ENCODE measurements at places on chromosomes 1 and 21.

DNA sequence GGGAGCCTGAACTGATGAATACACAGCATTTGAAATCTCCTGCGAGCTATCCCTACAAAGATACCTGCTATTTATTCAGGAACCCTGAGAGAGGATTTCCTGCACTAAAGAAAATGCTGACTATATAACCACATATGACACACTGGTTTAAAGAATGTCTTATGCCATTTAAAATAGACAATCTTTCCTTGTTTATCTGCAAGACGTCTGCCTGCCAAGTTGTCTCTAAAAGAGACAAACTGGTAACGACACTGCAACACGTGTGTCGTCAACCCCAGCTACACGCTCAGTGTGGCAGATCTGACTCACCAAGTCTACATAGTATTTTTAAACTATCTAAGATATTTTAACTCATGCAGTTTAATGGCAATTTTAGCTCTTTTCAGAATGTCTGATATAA, 42.7 kb downstream of the APP start:
- DNase-seq, result no peak

DNA sequence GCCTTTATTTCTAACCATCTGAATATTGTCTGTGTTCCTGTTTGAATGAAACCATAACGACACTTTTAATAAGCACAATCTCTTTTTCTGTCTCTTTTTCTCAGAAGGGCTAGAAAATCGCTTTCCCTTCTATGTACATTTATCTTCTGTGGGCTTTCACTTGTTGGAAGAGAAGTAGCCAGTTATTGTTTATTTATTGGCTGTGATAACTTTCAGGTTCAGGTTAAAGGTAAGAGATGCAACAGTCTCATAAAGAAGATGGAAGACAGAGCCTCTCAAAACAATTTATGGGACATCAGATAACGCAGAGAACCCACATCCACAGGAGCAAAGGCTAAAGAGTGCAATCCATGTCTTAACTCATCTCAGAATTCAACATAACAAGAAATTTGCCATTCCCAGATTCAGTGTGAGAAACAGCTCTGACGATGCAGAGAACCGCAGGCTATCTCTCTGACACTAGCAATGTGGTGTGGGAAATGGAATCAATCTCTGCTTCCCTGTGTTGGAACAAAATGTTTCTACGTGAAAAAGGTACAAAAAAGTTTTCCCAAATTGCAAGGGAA, 4.1 kb upstream of the CD244 start:
- no peak for DNase-seq

GRCh38 chr1:205224736-205225135, 3.0 kb upstream of the TMCC2 start:
- DNase-seq, result no peak

- no peak for DNase-seq
Observed at GRCh38 chr1:77756052-77756754, 3.4 kb downstream of the USP33 start.

GRCh38 chr1:94679332-94680038, 137.9 kb upstream of the F3 start:
- no peak for DNase-seq

- DNase-seq, result no peak
Observed at GRCh38 chr21:33840771-33841170, 74.8 kb downstream of the ATP5PO start.

DNA sequence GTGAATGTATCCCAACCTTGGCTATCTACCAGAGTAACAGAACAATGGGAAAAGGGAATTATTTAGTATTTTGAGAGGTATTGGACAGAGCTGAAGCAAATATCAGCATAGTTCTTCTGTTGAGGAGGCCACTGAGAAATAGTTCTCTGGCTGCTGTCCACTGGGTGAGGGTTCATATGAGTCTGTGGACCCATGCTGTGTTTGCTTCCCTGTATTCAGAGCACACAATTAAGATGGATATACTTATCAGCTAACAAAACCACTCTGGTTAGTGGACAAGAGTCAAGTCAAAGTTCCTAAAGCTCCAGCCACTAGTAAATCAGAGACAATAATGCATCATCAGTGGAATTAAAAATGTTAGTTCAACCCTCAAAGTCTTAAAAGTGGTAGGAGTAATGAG, 66.1 kb downstream of the RGS18 start:
- no peak for DNase-seq

GRCh38 chr1:25066731-25067517, 136.8 kb upstream of the RUNX3 start:
- no peak for DNase-seq

DNA sequence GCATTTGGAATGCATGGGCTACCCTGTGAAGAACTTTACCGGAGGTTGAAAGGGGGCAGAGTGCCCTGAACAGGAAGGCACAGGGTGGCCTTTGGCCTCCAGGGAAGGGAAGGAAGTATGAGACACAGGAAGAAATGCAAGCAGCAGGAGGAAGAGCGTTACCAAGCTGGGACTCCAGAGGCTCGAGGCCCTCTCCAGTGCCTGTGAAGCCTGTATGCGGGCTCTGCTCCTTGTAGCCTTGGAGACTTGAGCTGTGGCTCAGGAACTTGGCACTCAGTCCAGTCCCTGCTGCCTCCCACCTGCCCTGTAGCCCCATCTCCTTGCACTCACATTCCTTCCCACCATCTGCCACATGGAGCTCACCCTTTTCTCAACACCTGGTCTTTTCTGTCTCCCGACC, 33.5 kb upstream of the RNF19B start:
- no peak for DNase-seq

DNA sequence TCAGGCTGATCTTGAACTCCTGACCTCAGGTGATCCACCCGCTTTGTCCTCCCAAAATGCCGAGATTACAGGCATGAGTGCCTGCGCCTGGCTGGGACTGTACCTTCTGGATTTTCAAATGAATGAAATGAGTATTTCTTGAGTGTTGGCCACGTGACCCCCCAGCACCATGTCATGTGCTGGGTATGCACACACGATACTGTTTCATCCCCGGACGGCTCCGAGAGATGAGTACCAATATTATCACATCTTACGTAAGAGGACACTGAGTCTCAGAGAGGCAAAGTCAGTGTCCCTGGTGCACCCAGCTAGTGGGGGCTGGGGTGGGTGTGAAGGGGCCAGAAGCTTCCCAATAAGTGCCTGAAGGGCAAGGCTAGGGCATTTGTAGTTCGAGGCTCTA, 780 bp upstream of the CROCC start:
- no peak for DNase-seq

GRCh38 chr1:25944986-25945385, 38.8 kb upstream of the STMN1 start:
- DNase-seq, result no peak

- DNase-seq, result no peak
Observed at GRCh38 chr1:177922209-177922608, 47.6 kb downstream of the SEC16B start.

GRCh38 chr1:2411801-2412394, 466 bp downstream of the PEX10 start:
- DNase-seq, result no peak

GRCh38 chr1:160376525-160377131, 9.8 kb downstream of the NHLH1 start:
- DNase-seq, result peak; percentile 21

DNA sequence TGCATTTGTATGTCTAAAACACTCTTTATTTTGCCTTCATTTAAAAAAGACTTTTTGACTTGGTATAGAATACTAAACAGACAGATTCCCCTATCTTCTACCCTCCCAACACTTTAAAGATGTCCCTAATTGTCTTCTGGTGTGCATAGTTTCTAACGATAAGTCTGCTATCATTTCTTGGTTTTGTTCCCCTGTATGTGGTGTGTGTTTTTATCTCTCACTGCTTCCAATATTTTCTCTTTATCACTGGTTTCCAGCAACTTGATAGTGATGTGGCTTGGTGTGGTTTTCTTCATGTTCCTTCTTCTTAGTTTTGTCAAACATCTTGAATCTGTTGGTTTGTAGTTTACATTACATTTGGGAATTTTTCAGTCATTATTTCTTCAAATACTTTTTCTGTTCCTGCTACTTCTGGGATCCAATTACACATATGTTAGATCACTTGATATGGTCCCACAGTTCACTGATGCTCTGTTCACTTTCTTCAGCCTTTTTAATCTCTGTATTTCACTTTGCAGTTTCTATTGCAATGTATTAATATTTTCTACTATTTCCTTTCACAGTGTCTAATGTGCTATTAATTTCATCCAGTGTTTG, 23.2 kb downstream of the F5 start:
- no peak for DNase-seq

GRCh38 chr1:161676441-161676840, 13.5 kb downstream of the FCGR2B start:
- DNase-seq, result no peak

DNA sequence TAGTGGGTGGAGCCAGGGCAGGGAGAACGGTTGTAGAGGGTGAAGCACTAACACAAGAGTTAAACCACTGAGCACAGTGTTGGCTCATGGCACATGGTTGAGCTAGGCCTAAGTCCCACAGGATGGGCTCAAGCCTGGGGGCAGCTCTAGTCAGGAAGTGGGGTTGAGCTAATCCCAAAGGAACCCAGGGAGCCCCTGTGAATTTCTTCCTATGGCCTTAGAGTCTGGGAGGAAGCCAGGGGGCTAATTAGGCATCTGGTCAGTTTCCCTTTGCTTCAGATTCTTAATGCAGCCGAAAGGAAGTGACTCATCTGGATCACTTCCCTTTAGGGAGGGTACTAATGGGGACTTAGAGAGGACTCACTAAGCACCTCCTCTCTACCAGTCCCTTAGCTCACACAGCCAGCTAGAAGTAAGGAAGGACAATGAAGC, 10.1 kb downstream of the CFAP45 start:
- DNase-seq, result no peak

- DNase-seq, result no peak
Observed at GRCh38 chr1:115088115-115088778, 1.1 kb downstream of the TSPAN2 start.

- no peak for DNase-seq
Observed at GRCh38 chr1:198121056-198121826, 35.6 kb upstream of the NEK7 start.

- DNase-seq, result no peak
Observed at GRCh38 chr21:15431053-15431452, 298.7 kb upstream of the USP25 start.

GRCh38 chr1:14580986-14581385, 17.5 kb upstream of the KAZN start:
- no peak for DNase-seq

GRCh38 chr1:212678456-212679410, 20.9 kb downstream of the BATF3 start:
- DNase-seq, result no peak

DNA sequence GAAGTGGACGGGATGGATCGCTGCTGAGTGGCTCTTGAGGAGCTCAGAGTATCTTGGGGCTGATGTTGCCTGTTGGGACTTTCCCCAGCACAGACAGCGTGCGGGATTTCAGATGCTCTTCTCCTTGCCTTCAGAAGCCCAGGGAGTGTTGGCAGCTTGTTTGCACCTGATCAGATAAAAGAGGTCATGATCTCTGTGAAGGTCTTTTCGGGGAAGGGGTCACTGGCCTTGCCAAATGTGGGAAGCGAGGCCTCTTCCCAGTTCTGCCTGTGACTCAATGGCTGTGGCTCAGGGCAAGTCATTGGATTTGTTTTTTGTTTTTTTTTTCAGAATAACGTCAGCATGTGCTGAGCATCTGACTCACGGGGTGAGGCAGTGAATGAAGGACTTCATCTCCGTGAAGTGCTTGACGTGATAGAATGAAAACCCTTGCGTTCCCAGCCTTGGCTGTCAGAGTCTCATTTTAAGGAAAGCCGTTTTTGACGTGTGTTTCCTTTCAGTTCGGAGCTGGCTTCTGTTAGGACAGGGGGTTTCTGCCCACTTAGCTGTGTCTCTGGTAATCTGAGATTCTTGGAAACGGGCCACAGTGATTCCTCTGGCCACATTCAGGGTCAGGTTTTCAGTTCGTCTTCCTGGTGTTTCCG, 46.7 kb downstream of the GALNT2 start:
- no peak for DNase-seq

GRCh38 chr1:19621274-19621950, 22.7 kb upstream of the NBL1 start:
- no peak for DNase-seq

- DNase-seq, result no peak
Observed at GRCh38 chr1:90955769-90956168, 66.1 kb downstream of the ZNF644 start.

DNA sequence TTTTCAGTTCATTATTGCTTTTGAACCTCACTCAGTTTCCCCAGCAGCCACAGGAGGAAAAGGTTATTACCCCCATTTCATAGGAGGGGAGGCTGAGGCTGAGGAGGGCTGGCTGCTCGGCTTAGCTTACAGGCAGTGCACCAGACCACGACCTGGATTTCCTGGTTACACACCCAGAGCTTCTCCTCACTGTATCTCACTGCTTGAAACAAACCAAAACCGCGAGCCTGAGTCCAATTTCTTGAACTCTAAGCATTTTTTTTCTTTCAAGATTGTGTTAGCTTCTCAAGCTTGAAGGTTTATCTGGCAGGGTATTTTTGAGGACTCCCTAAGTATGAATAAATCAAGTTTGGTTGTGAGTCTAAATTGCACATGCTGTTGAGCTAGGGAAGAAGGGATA, 188.9 kb upstream of the EDN2 start:
- no peak for DNase-seq

Data from substantia nigra (tissue), 51 donors.